ENCODE measurements at places on chromosomes 5 and 9. TPM values are rescaled to one million over a fixed set of nuclear protein-coding genes. Genes with fewer than 3 reads are reported as not detected.

DNA sequence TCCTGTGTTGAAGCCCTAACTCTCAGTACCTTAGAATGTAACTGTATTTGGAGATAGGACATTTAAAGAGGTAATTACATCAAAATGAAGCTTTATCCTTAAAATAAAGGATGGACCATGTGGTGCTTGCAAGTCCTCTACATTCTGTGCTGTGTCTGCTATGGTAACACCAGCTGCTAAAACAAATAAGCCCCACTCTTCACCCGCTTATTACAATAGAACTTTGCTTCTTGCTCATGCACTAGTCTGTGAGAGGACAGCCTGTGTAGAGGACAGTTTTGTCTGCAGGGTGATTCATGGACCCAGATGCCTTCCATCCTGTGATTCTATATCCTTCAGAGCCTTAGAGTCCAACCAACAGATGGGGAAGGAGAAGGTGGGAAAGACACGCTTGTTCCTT is 12.5 kb upstream of the IGFBPL1 start:
- no peaks in the 10 kb centered on the region for H3K27me3 ChIP-seq
- no peak for DNase-seq
- no peak overlapping the region for H3K27ac ChIP-seq
- no peaks in the 10 kb centered on the region for H3K36me3 ChIP-seq
- no peaks in the 10 kb centered on the region for H3K4me1 ChIP-seq
- H3K4me3 ChIP-seq: no peak overlapping the region

GRCh38 chr5:80207832-80208231 is 48.0 kb downstream of the SERINC5 start:
- no peaks in the 10 kb centered on the region for H3K27me3 ChIP-seq
- no peak overlapping the region for H3K27ac ChIP-seq
- H3K4me1 ChIP-seq: peaks cover 59% of the 10 kb centered on the region
- no peak overlapping the region for H3K4me3 ChIP-seq

- H3K4me1 ChIP-seq: peaks cover 4% of the 10 kb centered on the region
- no peaks in the 10 kb centered on the region for H3K36me3 ChIP-seq
- H3K27me3 ChIP-seq: peaks cover 46% of the 10 kb centered on the region
- DNase-seq: no peak
- no peak overlapping the region for H3K27ac ChIP-seq
- no peak overlapping the region for H3K4me3 ChIP-seq
These were observed 61.3 kb downstream of the MAT2B start for GRCh38 chr5:163566678-163567077.

- H3K27me3 ChIP-seq: peaks cover 5% of the 10 kb centered on the region
- no peak for DNase-seq
- no peak overlapping the region for H3K27ac ChIP-seq
- no peak overlapping the region for H3K4me3 ChIP-seq
These were observed 75.2 kb downstream of the TMC1 start for GRCh38 chr9:72596451-72597180.

GRCh38 chr9:37953206-37953774 is 49.4 kb upstream of the SLC25A51 start:
- no peaks in the 10 kb centered on the region for H3K4me1 ChIP-seq
- H3K27ac ChIP-seq: no peak overlapping the region
- no peaks in the 10 kb centered on the region for H3K27me3 ChIP-seq
- H3K4me3 ChIP-seq: no peak overlapping the region
- no peak for DNase-seq

Gene RNF38
- total RNA-seq: 55.5 TPM

Gene SEMA5A
- 0.03 TPM for total RNA-seq

Gene OTP
- total RNA-seq: not detected

Gene EGR1
- 5.1 TPM for total RNA-seq

Gene PCDHB11
- total RNA-seq: not detected
